ENCODE measurements at places on chromosomes 4 and X.
A peak's percentile ranks its signal among the peaks of the same experiment; 100 is the strongest.

DNA sequence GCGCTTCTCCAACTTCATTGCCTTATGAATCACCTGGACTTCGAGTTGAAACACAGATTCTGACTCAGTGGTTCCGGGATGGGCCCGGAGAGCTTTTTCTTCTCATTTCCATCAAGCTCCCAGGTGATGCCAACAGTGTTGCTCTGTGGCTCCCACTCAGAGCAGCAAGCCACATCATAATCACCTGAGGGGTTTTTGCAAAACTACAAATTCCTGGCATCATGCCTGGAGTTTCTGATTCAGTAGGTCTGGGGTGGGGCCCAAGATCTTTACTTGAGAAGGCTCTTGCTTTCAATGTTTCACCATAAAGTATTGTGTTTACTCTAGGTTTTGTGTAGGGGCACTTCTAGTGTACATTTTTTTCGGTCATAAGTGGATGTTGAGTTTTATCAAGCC, 7.0 kb downstream of the MTM1 start:
- peak; percentile 46 for DNase-seq

- no peak for DNase-seq
Measured at GRCh38 chr4:90146306-90146705, 19.1 kb downstream of the CCSER1 start.

- DNase-seq = no peak
Measured at GRCh38 chr4:94354474-94354896, 11.8 kb upstream of the HPGDS start.

GRCh38 chr4:138671106-138671505, 344.5 kb upstream of the NOCT start:
- no peak for DNase-seq

GRCh38 chr4:112279025-112279881, 6.5 kb downstream of the TIFA start:
- DNase-seq = no peak

DNA sequence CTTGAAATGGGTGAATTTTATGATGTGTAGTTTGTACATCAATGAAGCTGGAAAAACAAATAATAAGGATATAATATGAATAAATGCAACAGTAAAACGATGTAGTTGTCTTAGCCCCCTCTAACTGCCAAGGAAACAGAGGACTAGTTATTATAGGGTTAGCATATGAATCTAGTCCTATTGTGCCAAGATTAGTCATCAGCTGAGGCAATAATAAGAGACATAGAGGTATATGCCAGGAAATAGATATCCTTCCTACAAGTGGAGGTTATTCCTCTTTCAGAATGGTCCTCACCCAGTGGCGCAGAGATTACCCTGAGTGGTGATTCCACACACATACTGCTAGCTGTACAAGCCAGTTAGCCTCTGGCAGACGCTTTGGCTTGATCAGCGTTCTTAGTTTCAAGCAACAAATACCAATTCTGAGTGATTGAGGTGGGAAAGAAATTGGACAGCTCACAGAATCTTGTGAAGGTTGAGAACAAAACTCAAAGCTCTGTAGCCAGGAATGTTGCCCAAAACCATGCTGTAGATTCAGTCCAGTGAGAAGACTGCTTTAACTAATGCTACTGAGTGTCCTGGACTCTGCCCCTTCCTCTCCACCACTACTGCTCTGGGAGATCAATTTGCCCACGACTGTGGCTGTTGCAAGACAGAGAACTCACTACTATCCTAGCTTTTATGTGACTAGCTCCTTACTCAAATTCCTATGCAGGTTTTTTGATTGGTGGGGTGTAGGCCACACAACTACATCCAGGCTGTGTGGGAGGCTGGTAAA, 27.0 kb upstream of the ZNF280C start:
- DNase-seq = no peak

DNA sequence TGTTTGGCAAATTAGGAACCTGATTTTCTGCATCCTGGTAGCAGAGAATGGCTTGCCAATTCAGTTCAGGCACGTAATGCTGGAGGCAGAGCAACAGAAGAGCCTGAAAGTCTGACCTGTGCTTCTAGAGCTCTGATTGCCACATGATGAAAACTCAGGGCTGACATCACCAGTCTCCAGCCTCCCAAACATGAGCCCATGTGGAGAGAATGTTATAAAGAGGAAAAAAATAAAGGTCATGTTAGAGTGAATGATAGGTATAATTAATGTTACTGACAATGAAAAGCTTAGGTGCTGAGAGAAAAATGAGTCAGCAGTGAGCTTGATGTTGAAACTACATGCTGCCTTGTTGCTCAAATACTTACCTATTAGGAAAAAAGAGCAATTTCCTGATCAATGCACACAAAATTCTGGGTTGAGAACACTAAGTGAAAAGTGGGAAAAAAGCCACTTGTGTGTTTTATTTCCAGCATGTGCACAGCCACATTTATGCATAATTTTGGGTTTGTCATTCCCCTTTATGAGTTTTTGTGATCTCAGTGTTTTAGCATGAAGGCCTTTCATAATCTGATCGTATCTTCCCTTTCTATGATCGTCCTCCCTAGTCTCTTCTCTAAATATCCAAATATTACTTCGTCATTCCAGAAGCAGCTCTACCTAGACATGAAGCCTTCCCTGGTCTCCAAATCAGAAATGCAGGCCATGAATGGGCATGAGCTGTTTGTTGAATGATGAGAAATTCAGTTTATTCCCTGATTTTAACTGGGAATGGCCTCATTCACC, 113.3 kb upstream of the CPEB2 start:
- no peak for DNase-seq

DNA sequence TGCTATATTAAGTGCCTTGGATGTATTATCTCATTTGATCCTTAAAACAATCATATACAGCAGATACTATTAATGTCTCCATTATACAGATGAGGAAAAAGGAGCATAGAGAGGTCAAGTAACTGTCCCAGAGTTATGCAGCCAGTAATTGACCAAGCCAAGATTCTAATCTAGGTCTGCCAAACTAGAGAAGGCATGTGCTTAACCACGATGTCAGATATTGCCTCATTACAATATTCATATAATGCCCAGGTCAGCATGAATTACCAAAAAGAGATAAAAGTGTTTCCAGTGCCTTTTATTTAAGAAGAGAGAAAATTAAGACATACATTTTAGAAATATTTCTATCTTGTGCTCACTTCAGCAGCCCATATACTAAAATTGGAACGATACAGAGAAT, 7.1 kb downstream of the ARHGEF6 start:
- no peak for DNase-seq

- no peak for DNase-seq
Measured at GRCh38 chr4:83262682-83263081, 21.9 kb downstream of the COQ2 start.

- DNase-seq = no peak
Measured at GRCh38 chrX:9902656-9903055, 64.5 kb upstream of the CLDN34 start.

- DNase-seq = no peak
Measured at GRCh38 chr4:156442912-156443311, 489.2 kb upstream of the CTSO start.

DNA sequence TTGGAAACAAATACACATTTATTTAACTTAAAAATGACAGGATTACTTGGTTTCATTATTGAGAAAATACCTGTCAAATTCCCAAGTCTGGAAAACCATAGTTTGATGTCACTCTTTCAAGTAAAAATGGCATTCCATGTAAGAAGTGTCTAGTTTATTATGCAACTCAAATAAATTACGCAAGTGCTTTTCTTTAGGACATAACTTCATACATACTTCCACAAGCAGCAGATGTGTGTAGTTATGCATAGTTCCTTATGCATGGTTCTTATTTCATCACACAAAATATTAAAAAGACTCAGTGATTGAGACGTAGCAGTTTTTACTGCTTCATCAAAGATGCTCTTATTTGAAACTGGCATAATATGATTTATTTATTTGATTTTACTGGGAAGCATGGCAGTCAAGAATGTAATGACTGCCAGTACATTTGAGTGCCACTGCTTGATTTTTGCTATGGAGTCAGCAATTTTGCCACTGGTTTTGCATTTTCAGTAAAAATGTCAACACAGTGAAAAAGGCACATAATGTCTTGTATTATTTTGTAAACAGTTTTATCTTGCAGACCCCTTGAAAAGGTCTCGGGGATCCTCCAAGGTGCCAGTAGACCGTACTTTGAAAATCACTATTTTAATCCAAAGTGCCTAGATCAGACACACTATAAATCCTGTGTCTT, 62.1 kb downstream of the CLCN3 start:
- DNase-seq = no peak

GRCh38 chrX:57772637-57773036, 92.6 kb upstream of the NLRP2B start:
- DNase-seq = no peak

GRCh38 chrX:49230500-49231232, 2.5 kb downstream of the CACNA1F start:
- peak; percentile 22 for DNase-seq

- DNase-seq = no peak
Measured at GRCh38 chrX:148788449-148788848, 288.0 kb downstream of the AFF2 start.

GRCh38 chr4:58453956-58454355, 1343.8 kb upstream of the IGFBP7 start:
- no peak for DNase-seq

GRCh38 chr4:21879187-21879586, 69.4 kb downstream of the KCNIP4 start:
- no peak for DNase-seq

GRCh38 chrX:106612393-106612763, 600 bp downstream of the RADX start:
- no peak for DNase-seq

DNA sequence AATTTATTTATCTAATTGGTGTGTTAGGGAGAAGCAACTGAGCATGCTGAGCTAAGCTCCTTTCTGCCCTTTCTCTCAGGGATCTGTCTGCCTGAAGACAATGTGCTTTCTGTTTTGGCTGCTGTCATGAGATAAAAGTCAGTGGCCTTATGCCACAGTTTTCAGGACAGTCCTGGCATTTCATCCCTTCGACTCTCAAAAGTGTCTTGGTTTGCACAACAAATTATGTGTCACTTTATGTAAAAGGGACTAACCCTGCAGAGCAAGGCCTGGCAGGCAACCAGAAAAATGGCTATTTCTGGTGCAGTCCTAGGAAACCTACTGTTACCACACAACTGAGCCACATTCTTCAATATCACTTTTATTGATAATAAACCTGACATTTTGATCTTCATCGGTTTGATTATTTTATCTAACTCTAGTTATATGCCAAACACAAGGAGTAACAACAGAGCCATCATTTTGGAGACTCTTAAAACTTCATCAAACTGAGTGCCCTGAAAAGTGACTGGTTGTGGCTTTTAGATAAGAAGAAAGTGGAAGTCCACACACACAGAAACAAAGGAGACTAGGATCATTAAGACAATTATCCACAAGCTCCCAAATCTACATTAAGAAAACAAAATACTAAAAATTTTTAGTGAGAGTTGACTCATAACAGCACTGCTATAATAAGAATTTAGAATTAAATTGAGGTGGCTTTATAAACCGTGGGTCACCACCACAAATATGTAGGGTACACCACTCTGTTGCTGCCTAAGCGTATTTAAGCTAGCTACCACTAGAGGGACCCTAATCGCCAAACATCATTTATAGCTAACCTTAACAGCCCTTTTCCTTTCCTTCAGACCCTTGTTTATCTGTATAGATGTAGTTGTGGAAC, 95.9 kb upstream of the PTPN13 start:
- DNase-seq = no peak

GRCh38 chrX:10582945-10583344, 37.4 kb downstream of the MID1 start:
- no peak for DNase-seq

DNA sequence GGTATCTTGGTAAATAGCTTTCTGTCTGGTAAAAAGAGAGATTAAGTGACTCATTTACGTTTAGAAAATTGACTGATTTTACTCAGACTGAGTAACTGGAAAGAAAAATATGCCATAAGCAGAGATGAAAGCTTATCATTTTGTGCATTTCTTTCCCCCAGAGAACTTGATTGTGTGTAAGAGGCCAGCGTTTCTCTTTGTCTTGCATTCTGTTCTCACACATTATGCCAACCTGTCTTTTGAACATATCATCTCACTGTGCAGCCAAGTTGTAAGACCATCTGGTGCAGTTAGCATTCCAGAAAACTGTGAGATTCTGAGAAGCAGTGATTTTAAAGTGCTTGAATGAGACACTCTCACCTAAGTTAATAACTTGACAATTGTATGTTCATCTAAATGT, 651.3 kb downstream of the TECRL start:
- DNase-seq = no peak

DNA sequence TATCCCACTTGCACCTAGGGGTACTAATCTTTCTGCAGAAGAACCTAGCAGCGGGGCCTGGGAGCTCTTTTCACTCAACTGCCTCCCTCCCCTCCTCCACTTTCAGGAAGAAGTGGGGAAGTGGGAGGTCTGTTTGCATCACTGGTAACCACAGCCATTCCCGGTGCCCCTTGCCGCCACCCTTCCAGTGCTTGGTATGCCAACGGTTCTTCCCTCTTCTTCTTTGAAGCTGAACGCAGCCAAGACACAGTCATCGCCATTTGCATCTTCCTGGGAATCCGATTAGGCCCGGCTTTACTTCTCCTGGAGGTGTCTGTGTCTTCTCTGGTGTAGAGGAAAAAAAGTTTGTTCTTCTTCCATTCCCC, 47.2 kb upstream of the RBPJ start:
- no peak for DNase-seq

DNA sequence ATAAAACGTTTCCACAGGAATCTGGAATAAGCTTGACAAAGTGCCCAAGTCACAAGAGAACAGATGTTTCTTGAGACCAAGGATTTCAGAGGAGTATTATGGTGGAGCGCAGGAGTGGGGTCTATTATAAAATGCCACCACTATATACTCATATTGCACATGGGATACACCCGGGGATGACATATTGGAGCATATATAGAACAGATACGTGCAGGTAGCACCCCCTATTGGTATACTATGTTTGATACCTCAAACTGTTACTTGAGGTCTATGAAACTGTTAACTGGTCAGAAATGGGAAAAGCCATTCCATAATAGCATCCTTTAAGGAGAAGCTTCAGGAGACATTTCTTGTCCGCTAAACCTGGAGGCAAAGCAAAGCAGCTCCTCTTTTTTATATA, 86.0 kb downstream of the PCYT1B start:
- no peak for DNase-seq

GRCh38 chr4:24849351-24849750, 54.0 kb downstream of the SOD3 start:
- DNase-seq = no peak

- no peak for DNase-seq
Measured at GRCh38 chrX:102154218-102154860, 1.4 kb downstream of the BEX5 start.

DNA sequence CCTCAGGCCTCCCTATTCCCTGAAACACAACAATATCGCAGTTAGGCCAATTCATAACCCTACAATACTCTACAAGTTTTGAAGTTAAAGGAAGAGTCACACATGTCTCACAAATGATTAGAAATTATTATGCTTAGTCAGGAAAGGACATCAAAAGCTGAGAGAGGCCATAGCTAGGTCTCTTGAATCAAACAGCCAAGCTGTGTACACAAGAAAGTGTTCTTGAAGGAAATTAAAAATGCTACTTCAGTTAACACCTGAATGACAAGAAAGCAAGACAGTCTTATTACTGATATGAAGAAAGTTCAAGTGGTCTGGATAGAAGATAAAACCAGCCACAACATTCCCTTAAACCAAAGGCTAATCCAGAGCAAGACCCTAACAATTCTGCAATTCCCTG, 23.6 kb upstream of the GUCY1A1 start:
- DNase-seq = no peak
